Right renal cortex interstitium (tissue), 3 donors: ENCODE measurements at places on chromosomes 1 and 21. TPM values are rescaled to one million over a fixed set of nuclear protein-coding genes. Genes with fewer than 3 reads are reported as not detected.

FCRL4 gene
- not detected for polyA plus RNA-seq

- DNase-seq, result no peak
These were observed 8.6 kb upstream of the FCMR start for GRCh38 chr1:206930210-206930798.

SPRR2F gene
- polyA plus RNA-seq, result not detected

GRCh38 chr1:159473335-159473734 is 33.8 kb downstream of the OR10J1 start:
- no peak for DNase-seq

ETNK2 gene
- 27.6 TPM for polyA plus RNA-seq

DNA sequence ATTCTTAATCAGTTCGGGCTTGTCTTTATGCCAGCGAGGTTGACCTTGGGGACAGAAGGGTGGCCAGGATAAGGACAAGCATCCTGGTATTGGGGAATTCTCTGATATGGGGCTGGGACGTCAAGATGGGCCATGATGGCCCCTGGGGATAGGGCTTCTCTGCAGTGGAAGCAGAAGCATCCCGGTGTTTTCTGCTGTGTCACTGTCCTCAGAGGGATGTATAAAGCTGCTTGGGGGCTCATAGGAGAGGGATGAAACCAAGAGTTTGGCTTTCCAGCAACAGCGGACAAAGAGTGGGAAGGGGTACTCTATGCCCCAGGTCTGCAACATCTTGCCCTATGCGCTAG is 1.4 kb upstream of the ATP1B1 start:
- DNase-seq, result no peak

DNA sequence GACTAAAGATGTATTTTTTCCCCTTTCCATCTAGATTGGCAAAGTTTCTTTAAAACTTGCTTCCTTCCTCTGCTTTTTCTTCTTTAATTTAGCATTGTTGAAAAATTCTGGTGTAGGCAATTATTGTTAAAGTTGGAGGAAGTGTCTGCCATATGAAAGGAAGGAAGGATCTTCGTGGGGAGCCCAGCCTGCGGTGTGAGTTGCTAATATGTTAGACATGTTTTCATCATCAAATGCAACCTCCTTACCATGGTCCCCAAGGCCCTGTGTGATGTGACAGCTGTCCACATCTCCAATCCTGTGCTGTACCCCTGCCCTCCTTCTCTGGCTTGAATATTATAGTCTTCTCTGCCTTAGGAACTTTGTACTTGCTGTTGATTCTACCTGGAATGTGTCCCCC is 81.0 kb upstream of the ZBTB18 start:
- no peak for DNase-seq

FOXO6 gene
- 1.2 TPM for polyA plus RNA-seq

PANK4 gene
- polyA plus RNA-seq, result 25.3 TPM

PDPN gene
- polyA plus RNA-seq, result 23.0 TPM

DNA sequence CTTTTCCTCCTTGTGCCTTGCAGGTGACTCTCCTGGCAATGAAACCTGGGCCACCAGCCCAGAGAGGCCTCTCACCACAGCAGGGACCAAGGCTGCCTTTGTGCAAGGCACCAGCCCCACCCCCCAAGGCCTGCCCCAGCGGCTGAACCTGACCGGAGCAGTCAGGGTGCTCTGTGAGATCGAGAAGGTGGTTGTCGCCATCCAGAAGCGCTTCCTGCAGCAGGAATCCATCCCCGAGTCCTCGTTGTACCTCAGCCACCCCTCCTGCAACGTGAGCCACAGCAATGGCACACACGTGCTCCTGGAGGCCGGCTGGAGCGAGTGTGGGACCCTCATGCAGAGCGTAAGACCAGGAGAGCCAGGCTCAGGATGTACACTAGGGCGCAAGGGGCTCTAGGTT is 51.7 kb downstream of the UMODL1 start:
- DNase-seq, result no peak

DNA sequence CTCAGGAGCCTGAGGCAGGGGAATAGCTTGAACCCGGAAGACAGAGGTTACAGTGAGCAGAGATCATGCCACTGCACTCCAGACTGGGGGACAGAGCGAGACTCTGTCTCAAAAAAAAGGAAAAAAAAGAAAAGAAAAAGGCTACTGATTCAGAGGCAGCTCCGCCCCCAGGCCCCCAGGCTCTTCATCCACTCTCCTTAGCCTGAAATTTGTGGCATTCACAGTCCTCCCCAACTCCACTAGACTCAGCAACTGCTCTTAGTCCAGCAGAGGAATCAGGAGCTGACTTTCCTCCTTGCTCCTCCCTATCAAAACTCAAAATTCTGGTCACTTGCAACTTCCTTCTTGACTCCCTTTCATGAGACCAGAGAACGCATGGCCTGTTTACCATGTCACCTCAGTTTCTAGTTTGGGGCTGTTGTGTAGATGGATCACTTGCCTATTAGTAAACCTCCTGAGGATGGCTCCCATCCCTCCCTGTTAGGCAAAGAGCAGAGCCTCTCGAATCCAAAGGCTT is 27.1 kb downstream of the PCAT6 start:
- DNase-seq, result no peak

DNA sequence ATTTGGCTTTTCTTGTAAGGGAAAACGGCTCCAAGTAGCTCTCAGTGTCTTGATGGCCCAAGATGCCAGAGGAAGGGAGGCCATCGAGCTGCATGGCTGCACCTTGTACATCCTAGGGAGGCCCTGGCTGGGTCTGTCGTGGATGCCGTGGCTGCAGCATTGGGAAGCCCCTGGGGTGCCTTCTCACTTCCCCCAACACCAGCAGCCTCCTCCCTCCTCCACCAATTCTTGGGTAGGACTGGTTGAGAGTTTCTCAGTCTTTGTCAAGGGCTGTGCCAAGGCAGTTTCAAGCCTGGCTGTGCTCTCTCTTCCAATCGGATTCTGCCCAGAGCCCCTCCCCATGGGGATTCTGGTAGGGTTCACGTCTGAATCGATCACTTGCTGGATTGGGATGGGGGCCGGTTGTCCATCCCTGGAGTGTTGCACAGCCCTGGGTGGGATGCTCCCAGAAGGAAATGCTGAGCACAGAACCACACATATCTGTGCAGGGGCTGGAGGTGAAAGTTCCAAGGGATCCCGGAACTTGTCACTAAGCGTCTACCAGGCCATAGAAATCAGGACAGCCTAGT is 14.0 kb upstream of the SPSB1 start:
- no peak for DNase-seq

DNA sequence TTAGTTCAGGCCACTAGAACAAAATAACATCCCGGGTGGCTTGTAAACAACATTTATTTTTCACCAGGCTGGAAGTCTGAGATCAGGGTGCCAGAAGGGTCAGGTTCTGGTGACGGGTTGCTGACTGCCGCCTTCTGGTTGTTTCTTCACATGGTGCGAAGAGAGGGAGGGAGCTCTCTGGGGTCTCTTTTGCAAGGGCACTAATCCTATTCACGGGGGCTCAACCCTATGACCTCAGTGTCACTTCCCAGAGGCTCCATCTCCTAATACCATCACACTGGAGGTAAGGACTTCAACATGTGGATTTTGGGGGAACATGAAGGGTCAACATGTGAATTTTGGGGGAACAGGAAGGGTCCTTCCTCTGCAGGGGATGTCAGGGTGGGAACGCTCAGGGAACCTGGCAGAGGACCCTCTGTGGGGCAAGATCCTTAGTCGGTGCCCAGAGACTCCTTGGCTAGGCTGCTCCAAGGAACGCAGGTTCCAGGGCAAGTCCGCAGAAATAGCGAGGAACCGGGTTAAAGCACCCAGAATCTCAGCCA is 8.7 kb upstream of the C2CD2 start:
- DNase-seq, result no peak

- no peak for DNase-seq
These were observed 7.3 kb upstream of the AMIGO1 start for GRCh38 chr1:109516872-109517271.

GRCh38 chr1:11681071-11681771 is at the start of gene MAD2L2:
MAD2L2 (minus strand) TSS chr1:11681148; CDS start chr1:11680601, 547 bp downstream.
- DNase-seq, result no peak

DNA sequence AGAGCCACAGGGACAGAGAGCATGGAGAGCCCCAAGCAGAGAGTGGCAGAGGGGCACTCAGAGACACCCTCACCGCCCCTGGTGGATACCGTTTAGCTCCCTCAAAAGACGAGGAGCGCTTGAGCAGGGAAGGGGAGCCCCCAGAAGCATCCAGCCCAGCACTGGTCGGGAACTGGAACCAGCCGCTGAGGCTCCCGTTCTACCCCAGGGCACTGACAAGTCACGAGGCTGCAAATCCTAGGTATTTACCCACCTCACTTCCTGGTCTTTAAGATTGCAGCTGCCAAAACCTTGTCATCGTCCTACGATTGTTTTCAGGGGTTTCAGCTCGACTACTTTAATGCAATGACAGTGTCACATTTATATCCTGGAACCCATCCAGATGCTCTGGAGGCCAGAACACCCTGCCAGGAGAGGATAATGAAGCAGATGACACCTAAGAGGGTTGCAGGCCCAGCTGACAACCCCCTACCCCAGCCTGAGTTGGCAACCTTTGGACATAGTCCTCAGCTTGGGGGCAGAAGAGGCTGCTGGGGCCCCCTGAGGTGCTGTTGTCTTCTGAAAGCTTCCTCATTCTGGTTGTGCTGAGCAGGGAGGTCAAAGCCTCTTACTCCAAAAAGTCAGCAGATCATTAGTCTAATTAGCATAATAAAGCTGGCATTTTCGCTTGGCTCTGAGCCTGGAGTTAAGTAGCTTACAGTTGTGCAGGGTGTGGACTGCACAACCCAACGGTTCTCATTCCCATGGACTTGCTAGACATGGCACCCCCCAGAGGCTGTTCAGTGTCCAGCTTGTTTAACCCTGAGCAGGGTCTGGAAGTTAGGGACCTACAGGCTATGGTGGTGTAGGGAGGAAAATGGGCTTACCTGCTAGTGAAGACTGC is 20.6 kb upstream of the BACE2 start:
- DNase-seq, result no peak

CELA2A gene
- polyA plus RNA-seq, result not detected

GRHL3 gene
- 0.98 TPM for polyA plus RNA-seq

CKS1B gene
- polyA plus RNA-seq, result 114 TPM

DNA sequence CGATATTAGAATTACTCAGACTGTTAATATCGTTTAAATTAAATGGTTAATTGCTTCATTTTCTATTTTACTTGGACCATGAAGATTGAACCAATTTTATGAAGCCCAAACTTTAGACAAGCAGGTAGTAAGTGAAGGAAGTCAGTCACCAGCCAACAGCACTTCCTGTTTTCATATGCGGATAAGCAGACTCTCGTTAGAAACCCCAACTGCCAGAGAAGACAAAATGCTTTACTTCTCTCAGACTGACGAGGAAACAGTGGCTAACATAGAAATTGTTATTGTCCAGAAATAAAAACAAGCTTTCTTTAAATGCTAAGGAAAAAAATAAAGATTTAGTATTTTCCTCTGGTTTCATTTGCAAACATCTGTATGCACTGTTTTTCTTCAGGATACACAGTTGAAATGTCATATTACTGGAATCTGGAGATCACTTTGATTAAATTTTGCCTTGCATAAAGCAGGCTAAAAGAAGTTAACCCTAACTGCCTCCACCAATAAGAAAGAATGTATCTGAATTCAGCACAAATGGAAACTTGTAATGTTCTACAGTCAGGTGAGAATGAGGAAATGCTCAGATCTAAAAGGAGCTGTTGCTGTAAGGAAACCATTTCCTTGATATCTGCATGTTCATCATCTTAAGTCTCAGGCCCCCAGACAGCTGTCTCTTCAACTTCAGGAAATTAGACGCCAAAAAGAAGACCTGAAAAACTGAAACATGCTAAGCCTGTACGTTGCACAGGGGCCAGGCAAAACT is 129.8 kb upstream of the SAMSN1 start:
- DNase-seq, result no peak

DNA sequence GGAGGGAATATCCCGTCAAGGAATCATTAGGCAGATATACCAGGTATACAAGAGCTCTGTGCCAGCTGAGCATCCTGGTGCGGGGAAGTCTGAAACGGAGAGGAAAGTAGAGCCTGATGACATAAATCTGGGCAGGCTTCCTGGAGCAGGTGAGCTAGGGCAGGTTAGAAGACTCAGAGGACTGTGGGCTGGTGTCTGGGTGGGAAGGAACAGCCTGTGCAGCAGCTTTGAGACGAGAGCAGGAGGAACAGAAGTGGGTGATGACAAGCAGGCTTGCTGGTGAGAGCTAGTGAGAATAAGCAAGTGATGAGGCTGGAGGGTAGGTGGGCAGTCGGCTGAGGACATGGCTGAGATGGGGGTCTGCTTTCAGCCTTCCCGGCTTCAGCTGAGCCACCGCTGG is 6.7 kb downstream of the CELSR2 start:
- DNase-seq, result no peak

- no peak for DNase-seq
These were observed 287.5 kb downstream of the HLX start for GRCh38 chr1:221166559-221167318.

IVL gene
- polyA plus RNA-seq, result 0.42 TPM

DNA sequence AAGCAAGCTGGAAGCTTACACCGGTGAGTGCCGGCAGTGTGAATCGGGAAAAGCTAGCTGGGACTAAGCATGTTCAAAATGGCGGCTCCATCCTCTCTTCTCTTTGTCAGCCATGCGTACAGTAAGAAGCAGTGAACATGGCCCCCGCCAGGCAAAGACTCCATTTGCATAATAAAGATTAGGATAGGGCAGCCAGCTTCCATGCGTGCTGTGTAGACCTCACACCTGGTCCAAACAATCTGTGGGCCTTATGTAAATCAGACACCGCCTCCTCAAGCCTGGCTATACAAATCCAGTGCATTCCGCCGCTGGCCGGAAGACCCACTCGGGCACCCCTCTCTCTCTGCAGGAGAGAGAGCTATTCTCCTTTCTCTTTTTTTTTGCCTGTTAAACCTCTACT is 150.3 kb downstream of the TIAM1 start:
- DNase-seq, result no peak

DNA sequence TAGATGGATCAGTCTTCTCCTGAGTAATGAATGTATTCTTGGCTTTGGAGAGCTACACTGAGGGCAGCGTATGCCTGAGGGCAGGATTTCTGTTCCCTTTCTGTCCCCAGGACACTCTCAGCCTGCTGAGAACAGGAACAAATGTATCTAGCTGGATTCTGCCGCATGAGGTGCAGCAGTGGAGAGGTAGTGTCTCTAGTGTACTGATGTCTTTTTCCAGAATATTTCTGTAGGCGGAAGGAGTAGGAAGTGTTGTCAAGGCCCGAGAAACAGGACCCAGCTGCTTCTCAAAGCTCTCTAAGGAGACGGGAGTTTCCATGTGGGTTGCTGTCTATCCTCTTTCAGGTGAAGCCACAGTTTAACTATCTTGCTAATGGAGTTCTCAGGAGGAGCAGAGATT is 65.5 kb downstream of the MT1HL1 start:
- no peak for DNase-seq

DNA sequence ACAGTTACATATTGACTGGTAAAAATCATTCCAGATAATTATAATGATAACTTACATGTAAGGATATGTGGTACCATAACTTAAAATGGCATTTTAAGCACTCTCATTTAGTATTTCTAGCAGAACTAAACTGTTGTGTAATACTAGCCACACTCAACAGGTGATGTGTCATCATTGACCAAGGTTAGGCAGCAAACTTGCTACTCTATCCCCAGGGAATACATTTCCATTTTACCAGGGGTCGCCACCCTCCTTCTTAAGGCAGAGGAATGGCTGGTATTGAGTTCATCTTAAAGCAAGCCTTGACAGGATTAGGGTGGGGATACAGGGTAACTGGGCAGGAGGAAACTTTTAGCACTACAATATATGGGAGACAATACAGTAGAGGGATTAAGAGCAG is 259.8 kb upstream of the CAMK1G start:
- DNase-seq, result no peak
